ENCODE measurements at places on chromosomes 16 and 17.
A peak's percentile ranks its signal among the peaks of the same experiment; 100 is the strongest.

GRCh38 chr16:65336160-65336559 is 214.3 kb upstream of the CDH11 start:
- DNase-seq = peak; percentile 5

GRCh38 chr16:19346335-19346922 is 60.9 kb downstream of the CLEC19A start:
- DNase-seq = no peak

DNA sequence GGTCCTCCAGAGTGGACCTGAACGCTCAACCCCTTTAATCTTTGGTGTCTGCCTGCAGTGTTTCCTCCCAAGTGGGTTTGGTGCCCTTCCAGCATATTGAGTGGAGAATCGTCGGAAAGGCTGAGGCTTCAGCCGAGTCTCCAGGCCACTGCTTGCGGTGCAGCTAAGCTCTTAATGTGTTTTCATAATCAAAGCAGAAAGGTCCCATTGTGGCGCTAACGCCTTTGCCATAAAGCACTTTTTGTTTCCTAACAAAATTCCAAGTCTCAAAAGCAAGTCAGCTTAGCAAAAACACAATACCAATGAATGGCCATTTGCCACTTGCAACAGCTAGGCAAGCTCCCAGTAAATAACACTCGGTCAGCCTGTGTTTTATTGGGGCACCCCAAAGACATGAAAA is 57.6 kb downstream of the KSR1 start:
- DNase-seq = no peak

DNA sequence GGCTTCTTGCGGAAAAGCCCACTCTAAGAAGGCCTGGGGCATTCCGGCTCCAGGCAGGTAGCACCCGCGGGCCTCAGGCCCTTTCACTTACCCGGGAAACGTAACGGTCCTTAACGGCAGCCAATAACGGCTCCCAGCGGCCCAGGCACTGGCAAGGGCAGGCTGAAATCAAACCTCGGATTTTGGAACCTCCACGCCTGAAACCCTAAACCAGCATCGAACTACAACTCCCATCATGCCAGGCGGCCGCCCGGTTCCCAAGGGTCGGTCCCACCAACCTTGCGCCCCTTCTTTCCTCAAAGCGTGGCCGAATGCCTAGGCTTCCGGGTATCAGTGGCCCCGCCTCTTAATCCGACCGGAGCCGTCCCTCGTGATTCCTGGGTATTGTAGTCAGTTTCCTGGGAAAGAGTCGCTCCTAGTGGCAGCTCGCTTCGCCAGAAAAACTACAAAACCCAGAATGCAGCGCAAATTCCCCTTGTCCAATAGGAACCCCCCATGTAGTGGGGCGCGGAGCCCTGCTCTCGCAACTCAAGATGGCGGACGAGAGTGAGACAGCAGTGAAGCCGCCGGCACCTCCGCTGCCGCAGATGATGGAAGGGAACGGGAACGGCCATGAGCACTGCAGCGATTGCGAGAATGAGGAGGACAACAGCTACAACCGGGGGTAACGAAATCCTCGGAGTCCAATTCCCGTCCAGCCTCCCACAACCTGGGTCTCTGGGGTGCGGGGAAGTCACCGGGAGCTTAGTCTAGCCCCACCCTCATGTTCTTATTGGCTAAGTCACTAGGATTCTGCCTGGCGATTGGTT is at the start of gene NMT1:
Gene NMT1, plus strand, starts transcription at position 521 of the 809 bp plus-strand sequence. Its CDS starts 13 bp downstream, at position 534.
- peak; percentile 98 for DNase-seq

- DNase-seq = no peak
These were observed 644 bp downstream of the NFAT5 start for GRCh38 chr16:69566240-69566980.

DNA sequence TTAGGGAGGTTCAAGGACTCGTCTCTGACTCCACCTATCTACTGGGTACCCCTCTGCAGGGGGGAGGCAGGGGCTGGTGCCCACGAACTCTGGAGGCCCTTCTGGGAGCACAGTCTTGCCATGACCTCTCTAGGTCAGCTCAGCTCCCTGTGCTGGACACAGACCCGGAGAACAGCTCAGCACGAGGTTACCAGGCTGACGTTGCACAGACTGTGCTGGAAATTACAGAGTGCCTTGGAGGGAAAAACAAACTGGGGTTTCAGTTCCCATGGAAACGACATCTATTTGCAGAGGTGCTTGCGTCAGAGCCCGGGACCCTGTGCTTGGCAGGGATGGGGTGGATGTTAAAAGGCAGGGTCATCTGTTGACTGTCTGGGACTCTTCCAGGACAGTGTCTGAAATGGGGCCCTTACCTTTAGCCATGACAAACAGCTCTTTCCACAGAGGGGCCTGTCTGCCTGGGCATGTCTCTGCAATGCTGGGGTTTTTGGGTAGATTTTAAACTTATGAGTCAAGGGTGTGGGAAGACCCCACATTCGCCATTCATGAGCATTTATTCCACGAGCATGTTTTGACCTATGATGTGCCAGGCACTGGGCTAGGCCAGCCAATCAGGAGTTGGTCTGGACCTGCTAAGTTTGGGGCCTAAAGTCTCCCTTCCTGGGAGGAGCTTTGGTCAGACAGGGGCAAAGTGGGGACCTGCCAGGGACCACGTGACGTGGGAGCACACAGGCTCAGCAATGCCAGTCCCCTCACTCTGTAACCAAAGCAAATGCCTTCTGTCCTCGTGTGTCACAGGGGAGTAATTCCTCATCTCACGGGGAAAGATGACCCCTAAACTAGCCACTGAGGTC is 22.5 kb downstream of the CCR7 start:
- peak; percentile 73 for DNase-seq

GRCh38 chr17:36755586-36755985 is 154.2 kb downstream of the MRM1 start:
- DNase-seq = no peak

DNA sequence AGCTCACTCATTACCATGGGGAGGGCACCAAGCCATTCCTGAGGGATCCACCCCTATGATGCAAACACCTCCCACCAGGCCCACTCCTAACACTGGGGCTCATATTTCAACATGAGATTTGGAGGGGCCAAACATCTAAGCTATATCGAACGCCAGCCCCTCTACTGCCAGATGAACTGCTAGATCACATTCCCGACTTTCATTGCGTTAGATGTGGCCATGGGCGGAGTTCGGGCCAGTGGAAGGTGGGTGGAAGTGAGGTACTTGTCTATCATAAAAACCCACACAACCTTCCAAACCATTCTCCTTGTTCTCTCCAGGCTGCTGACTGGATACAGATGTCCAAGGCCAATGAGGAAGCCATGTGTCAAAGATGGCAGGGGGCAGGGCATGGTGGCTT is 27.0 kb upstream of the ANKRD40CL start:
- DNase-seq = no peak

DNA sequence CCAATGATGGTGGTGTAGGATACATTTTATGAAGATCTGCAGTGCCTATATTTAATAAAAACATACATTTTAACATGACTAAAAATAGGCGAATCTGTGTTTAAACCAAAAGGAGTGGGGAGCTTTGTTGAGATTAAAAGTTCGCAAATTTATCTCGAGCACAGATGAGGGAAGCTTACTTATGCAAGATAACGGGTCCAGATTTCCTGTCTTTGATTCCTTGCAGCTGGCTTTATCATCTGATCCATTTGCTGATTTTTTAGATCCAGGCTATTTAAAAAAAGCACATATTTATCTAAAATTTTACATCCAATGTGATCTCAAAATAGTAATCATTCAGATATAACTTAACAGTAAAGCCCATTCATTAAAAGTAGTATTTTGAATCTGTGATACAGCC is 57.0 kb upstream of the INTS2 start:
- no peak for DNase-seq

- DNase-seq = no peak
These were observed 28.2 kb upstream of the ZC3H18 start for GRCh38 chr16:88541831-88542616.

GRCh38 chr16:53664724-53665345 is 38.8 kb downstream of the RPGRIP1L start:
- DNase-seq = no peak

- peak; percentile 84 for DNase-seq
These were observed 128.2 kb upstream of the COX10 start for GRCh38 chr17:13940858-13941665.

DNA sequence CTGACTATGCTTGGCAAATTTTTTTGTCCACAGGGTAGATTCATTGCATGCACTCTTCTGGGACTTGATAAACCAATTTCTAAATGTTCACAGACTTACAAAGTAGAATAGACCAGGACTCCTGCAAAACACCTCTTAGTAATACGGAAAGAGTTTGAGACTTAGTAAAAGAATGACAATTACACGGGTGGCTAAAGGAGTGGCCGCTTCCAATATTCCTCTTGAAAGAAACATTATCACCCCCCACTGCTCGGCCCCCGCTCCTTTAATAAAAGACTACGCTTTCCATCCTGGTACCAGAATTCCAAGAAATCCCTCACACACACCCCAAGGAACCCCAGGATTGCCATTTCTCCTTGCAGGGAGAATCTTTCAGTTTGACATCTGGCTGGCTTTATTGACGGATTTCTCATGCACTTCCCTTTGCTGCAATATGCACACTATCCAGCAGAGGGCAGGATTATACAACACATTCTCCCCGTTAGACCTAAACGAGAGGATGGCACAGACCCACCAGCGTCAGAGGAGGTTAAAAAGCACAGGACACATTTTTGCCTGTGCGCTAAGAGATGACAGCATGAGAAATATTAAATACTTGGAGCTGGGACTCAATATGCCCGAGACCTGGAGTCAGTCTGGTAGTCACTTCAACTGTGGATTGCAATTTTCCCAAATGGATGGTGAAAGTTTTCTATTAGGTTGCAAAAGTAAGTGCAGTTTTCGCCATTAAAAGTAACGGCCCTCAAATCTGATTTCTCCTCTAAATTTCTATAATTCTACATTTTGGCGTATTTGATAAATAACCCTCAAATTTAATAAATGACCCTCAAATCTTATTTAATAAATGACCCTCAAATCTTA is 46.6 kb upstream of the NUDT7 start:
- DNase-seq = peak; percentile 27

- DNase-seq = no peak
These were observed 22.3 kb downstream of the NPTX1 start for GRCh38 chr17:80453998-80454556.

DNA sequence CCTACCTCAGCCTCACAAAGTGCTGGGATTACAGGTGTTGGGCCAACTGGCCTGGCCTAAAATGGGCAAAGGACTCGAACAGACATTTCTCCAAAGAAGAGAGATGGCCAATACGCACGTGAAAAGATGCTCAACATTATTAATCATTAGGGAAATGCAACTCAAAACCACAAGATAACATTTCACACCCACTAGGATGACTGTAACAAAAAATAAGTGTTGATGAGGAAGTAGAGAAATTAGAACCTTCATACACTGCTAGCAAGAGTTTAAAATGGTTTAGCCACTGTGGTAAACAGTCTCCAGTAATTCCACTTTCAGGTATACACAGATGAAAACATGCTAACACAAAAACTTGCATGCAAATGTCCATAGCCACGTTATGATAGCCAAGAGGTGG is 5.7 kb downstream of the TMED6 start:
- no peak for DNase-seq

- DNase-seq = no peak
These were observed 36.0 kb upstream of the SHISA6 start for GRCh38 chr17:11204991-11205390.

DNA sequence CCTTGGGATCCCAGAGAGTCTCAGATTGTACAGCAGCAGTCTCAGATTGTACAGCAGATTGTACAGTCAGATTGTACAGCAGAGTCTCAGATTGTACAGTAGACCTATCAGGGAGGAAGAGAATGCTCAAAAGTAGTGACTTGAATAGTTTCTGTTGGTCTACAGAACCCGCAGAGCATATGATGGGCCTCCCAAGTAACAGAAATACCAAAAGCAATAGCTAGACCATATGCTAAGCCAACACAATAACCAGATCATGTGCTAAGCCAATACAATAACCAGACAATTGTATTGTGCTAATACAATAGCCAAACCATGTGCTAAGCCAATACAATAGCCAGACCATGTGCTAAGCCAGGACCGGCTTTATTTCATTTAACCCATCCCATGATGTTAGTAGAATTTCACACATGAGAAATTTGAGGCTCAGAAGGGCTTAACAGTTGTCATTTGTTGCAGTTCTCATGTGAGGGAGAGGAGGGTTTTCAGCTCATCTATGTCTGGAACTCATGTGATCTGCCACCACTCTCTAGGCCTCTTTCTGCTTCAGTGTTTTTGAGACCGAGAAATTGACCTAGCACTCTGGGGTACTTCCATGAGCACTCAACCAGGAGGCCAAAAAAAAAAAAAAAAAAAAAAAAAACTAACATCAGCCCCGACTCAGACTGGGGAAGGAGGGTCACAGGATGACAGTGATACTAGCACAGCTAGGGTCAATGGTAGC is 144.0 kb downstream of the SOX9 start:
- DNase-seq = no peak

DNA sequence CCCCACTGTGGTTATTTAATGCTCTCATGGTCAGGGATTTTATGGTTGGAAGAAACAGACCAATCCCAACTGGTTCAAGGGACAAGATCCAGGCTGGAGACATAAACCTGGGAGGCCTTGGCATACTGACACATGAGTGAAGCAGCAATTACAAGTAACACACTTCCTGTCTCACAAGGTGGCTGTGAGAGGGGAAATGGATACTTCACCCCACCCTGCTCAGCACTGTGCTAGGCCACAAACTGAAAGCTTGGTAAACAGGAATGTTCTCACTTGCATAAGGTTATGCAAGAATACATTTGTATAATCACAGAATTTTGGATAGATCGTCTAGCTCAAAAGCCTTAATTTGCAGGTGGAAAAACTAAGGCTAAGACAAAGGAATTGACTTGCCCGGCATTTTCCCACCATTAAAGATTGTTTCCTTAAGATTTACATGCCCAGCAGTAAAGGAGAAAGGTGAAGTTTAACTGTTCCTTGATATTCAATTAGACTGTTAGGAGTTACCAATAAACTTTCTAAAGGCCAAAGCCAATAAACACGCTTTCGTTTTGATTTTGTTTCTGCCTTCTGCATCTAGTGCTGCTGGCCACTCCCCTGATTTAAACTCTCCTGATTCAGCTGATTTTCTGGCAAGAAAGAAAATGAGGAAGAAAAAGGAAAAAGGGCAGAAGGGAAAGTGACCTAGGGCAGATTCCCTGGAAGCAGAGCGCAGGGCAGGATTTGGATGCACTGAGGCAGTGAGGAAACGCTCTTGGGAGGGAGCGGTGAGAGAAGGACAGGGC is 215.6 kb upstream of the CDH5 start:
- no peak for DNase-seq

DNA sequence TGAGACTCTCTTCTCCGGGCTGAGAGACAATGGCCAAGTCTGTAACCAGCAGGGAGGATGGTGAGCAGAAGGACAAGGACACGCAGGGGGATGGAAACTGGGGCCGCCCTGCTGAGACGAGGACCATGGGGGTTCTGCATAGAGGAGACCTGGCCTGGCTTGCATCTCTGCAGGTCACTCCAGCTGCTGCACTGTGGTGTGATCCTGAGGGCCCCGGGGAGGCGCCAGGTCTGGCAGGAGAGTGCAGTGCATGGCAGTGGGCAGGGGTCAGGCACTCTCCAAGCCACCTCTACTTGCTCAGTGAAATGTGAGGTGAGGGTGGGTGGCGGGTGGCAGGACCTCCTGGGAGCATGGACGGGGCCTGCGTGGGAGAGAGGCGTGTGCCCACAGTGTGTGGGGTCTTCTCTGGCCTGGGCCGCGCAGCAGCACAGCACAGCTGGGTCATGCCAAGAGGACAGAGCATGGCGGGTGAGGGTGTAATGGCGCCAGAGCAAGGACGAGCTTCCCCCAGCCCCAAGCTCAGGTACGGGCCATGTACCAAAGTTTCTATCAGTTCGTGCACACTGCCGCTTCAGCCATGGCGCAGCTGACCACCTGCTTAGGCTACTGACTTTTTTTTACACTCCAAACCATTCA is 43.1 kb downstream of the KLHDC4 start:
- no peak for DNase-seq

GRCh38 chr16:66925322-66925840 is at the start of gene RRAD:
TSS of gene RRAD (minus strand) at chr16:66925535. CDS start at chr16:66925179, 356 bp downstream.
- DNase-seq = no peak

Data from T1000 (cell line).